Naive thymus-derived CD8-positive, alpha-beta T cell (primary cell): ENCODE measurements at places on chromosomes 4 and X.

DNA sequence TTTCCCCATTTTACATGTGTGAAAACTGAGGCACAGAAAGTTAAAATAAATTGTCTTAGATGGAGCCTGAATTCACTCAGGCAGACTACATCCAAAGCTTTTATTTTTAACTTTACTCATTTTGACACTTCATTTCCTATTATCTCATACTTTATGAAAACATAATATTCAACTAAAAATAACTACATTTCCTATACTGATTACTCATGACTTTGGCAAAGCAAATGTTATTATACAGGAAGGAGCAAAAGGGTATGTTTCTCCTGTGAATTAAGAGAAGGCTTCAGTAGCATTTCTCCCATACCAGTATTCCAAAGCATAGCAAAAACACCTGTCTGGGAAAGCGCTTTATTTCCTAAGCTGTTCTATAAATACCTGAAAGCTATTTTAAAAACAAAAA lies 178.6 kb downstream of the ADAMTS3 start:
- no peak for DNase-seq

- DNase-seq, result no peak
Measured at GRCh38 chrX:139844163-139844562, 88.7 kb downstream of the ATP11C start.

DNA sequence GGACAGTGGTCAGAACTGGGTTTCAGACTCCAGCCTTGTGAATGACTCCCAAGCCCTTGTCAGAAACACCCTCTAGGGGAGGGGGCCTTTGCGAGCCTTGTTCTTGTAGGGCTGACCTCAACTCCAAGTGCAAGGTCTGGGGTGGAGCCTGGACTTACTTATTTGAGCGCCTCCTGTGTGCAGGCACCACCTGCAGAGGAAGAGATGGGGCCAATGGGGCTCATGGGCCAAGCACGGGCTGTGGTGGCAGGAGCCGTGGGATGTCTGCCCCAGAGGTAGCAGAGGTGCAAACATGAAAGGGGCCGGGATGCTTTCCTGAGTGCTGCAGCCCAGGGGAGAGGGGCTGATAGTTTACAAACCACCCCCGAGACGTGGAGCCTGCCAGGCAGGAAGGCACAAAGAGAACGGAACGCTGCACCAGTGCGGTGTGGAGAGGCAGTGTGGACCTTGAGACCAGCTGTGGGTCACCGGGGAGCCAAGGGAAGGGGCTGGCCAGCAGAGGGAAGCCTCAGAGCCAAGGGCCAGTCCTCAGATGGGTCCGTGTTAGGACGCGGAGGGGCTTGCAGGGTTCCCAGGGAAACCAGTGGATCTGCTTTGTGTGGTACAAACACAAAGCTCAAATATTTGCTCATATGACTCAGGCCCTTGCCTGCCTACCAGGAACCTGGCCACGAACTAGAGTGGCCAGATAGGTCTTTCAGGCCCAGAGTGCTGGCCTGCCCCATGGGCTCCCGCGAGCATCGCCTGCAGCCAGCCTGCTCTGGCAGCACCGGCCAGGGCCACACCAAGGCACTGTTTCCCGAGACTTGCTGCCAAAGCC lies 8.7 kb upstream of the TADA2B start:
- no peak for DNase-seq

GRCh38 chr4:141463678-141464077 lies 172.7 kb upstream of the IL15 start:
- DNase-seq, result no peak
